ENCODE measurements at places on chromosomes 7 and 10.

DNA sequence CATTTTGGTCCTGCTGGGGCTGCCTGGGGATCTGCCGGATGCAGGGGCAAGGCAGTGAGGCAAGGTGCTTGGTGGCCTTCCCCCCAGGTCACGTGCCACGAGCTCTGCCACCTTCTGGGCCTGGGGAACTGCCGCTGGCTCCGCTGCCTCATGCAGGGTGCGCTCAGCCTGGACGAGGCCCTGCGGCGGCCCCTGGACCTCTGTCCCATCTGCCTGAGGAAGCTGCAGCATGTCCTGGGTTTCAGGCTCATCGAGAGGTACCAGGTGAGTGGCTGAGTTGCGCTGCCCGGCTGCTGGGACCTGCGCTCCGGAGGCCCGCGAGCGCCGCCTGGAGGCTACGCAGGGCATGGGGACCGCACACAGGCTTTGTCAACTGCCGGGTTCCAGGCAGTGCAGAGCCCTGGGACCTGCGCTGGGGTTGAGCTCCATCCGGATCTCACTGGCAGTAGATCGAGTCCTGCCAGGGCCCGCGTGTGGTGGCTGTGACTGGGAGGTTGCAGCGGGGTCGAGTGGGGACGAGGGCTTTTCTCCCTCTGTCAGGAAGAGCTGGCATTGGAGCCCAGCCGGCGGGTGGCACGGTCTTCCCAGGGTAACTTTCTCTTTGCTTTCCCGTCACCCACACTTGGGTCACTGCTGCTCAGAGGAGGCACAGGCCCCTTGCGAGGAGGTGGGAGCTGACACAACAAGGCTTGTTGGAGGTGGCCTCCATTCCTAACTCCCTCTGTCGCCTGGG is 21.7 kb downstream of the AMZ1 start:
- DNase-seq, result peak; percentile 39

DNA sequence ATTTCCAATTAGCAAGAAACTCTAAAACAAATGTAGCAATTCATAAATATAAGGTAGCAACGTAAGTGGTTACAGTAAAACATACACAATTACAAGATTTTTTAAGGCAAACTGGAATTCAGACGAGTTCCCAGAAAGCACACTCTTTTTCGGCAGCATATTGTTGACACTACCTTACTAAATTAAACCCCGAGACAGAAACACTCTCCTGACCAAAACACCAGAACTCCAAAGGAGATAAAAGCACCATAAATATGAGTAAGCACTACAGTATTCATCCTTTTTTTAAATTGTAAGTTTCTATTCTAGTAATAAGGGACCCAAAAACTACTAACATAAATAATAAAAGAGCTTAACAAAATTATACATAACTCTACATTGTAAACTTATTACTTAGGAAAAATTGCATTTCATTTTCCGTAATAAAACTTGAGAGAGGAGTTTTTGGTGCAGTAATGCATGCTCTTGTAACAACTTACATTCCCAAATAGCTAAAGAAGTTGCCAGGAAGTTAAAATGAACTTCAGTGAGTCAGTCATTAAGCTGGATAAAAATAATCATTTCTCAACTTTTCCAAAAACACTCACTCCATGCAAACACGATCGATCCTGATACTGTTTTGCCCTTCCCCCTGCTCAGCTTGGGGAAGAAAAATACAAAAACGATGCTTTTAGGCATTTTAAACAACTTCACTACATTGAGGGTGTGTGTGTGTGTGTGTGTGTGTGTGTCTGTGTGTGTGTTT is 2.0 kb downstream of the PIP4K2A start:
- DNase-seq, result peak; percentile 55

GRCh38 chr7:36228039-36228438 is 75.0 kb downstream of the EEPD1 start:
- no peak for DNase-seq

DNA sequence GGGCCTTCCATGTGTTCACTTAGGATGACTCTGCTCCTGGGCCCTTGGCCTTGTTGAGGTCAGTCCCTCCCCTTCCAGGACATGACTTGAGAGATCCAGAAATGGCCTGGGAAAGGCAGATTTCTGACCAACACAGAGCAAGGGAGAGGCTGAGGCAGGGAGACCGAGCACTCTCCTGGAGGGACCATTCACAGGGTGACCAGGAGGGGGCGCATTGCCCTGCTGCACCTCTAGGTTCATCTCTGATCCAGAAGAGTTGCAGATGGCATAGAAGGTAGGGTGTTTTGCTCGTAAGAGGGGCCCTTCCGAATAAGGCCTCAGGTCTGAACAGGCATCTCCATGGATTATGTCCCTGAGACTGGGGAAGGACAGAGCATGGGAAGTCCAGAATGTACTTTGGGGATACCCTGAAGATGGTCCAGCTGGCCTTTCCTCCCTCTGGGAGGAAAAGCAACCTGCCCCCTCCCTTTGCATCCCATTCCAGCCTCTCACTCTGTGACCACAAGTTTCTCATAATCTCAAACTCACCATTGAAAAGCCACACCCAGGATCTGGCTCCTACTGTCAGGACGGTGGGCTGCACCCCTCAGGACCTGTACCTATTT is 6.6 kb downstream of the DMBT1 start:
- no peak for DNase-seq

GRCh38 chr7:142511801-142512200 is 237.5 kb upstream of the PRSS1 start:
- DNase-seq, result no peak

DNA sequence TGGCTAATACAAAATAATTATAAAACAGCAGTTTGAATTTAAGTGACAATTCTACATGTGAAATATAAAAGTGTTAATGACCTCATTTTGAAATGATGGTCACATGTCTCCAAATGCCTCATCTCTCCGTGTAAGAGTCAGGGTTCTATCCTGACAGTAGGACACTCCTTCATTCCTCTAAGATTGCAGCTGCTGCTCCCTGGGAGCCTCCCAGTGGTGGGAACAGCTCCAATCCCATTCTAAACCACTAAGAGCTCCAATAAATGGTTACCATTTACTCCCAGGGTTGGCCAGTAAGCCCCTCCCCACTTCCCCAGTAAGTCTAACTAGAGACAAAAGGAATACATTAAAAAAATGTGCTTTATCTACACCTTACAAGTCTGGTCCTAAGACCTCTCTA is 344.6 kb upstream of the AOAH start:
- no peak for DNase-seq

DNA sequence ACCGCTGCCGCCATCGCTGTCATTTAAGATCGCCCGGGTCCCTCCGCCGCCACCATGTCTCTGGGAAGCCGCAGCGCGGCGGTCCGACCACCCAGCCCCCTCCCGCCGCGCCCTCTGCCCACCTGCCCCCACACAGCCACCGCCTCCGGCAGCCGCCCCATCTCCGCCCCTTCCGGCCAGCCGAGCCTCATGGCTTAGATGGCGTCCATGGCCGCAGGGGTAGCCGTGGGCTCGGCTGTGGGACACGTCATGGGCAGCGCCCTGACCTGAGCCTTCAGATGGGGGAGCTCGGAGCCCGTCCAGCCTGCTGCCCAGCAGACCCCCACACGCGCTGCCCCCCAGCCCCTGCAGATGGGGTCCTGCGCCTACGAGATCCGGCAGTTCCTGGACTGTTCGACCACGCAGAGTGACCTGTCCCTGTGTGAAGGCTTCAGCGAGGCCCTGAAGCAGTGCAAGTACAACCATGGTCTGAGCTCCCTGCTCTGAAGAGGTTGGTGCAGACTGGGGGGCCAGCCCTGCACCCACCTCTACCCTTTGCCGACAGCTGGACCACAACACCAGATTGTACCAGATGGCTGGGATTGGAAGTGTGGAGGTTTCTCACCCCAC is 38.0 kb upstream of the TARP start:
- DNase-seq, result no peak

DNA sequence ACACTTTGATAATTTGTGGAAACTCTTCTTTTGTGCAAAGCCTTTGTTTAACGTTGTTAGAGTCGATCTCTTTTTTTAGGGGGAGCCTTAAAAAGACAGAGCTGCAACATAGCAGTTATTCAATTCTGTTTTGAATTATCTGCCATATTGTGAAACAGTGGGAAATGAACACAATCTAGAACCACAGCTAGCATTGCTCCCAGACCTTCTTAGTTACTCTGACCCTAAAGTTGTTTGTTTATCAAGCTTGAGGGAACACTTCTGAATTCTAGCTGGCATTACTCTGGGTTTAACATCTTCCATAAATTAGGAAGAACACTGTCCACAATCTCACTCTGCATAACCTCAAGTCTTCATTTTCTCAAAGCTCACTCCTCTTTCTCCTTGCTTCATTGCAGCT is 217.7 kb downstream of the PRKG1 start:
- no peak for DNase-seq

DNA sequence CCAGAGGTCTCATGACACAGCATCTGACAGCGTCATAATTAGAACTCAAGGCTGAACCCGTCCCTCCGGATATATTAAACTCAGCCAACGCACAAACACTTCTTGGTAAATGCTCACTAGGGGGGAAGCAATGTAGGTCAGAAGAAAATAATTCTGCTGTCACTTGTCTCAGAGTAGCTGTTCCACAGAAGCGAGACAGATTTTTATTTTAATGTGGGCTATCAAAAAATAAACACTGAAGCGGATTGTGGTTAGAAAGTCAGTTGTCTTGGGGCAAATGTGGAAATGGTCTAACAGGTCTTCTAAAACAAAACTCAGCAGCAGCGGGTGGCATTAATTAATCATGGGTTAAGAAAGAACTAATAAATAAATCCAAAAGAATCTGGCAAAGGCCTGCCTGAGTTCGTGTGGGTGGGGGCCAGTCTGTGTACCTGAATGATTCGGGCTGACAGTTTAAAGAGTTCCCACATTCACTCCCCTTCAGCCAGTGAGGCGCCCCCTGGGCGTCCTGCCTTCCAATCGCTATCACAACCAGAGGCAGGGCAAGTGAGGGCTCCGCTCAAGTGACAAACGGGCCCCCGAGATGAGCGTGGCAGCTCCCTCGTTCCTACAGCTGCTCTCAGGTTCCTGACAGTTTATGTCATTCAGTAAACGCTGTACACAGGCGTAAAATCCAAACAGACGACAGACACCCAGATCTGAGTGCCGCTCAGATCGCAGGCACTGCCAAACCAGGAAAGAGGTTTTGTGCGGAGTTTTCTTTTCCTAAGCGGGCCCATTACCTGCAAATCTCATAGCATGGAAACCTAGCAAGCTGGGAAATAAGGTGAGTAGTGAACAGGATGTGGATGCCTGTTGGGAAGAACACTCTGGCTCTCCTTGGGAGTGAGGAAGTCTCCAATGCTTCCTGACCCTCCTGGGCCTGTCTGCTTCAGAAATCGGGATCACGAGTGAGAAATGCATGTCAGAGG is 52.9 kb downstream of the NRAP start:
- no peak for DNase-seq

GRCh38 chr7:727104-727805 is at the start of gene PRKAR1B:
Gene PRKAR1B (minus strand): TSS chr7:727281. CDS start chr7:711505, 15,776 bp downstream.
- no peak for DNase-seq

DNA sequence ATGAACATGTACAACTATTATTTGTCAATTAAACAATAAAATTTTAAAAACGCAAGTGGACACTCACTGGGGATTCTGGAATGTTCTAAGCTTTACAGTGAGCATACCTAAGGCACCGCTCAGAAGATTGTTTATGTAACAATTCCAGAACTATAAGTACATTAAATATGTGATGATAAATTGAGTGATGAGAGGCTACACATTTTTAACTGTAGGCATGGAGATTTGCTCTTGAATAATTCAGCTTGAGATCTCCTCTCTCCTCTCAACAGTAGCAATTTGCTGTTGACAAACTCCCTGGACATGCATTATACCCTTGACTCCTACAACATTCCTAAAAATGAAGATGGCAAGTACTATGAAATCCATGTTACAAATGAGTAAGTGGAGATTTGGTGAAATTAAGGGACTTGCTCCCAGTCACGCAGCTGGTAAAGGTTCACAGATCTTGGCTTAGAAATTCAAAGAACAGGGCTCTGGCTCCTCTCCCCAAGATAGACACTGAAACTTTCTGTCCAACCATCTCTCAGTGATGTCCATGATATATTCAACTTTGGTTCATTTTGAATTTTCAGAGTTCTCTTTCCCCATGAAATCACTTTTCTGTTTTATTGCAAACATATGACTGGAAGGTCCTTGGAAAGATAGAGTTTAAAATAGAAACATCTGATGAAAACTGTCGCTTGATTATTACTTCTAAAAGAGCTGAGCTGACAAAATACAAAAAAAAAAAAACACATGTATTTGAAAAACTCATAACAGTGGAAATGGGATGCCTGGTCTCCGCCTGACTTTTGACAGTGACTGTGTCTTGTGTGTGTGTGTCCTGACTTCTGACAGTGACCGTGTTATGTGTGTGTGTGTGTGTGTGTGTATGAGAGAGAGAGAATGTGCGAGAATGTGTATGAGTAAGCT is 488.3 kb downstream of the TNS3 start:
- DNase-seq, result peak; percentile 93

DNA sequence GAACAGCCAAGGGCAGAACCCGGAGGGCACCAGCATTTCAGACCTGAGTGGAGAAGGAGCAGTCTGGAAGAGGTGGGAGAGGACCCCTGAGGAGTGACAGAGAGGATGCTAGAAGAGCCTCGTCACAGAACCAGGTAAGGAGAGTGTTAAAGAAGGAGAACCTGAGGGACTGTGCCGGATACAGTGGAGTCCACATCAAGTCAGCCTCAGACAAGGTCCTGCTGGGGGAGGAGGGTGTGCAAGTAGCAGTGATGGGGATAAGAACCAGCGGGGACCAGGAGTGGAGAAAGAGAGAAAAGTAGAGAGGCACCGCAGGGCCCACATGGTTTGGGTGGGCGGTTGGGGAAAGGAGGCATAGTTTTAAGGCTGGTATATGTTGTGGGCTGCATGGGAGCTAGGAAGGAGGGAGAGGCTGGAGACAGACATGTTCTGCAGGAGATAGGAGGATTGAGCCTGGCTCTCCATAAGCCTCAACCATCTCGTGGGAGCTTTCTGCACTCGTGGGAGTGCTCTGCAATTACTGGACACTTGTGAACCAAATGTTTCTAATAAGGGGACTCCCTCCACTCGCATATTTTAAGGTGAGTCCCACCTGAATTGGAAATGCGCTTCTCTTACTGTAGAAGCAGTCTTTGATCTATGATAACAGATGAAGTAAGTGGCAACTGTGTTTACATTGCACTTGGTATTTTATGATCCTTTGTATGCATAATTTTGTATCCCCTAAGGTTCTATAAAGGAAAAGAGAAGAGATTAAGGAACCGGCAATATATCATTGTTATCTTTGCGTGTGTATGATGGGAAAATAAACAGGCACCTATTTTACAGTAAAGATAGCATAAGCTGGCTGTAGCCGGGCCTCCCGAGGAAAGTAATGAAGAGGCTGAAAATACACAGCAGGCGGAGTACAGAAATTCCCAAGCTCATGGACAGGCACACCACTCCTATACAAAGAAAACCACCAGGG is 154.8 kb downstream of the ADAM12 start:
- DNase-seq, result no peak

DNA sequence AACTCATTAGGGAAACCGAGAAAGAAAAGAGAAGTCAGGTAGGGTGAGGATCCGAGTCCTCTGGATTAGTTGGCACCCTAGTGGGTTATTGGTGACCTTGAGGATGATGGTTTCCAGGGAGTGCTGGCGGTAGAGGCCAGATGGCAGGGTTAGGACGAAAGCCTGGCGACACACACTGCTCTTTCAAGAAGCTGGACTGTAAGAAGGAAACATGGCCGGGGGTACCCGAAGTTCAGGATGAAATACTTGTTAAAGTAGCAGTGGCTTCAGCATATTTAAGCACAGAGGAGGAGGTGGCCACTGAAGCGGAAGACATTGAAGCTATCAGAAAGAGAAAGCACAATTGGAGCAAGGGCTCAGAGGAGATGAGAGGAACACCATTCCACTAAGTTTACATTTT is 224.6 kb downstream of the RELN start:
- DNase-seq, result no peak

- peak; percentile 49 for DNase-seq
Measured at GRCh38 chr7:41323806-41324205, 379.1 kb downstream of the INHBA start.
